NCI-H460 (cell line): ENCODE measurements at places on chromosomes 13 and 19. TPM values are rescaled to one million over a fixed set of nuclear protein-coding genes. Genes with fewer than 3 reads are reported as not detected.

- no peak for DNase-seq
Measured at GRCh38 chr19:5245631-5246553, 94.7 kb downstream of the PTPRS start.

DNA sequence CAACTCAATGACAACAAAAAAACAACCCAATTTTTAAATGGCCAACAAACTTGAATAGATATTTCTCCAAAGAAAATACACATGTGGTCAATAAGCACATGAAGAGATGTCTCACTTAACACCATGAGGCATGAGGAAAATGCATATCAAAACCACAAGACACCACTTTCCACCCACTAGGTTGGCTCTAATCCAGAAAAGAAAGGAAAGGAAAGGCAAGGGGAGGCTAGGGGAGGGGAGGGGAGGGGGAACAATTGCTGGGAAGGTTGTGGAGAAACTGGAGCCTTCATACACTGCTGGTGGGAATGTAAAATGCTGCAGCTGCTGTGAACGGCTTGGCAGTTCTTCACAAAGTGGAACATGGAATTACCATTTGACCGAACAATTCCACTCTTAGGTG, 854.3 kb downstream of the UQCRFS1 start:
- DNase-seq, result no peak

- DNase-seq, result no peak
Measured at GRCh38 chr13:65555962-65556361, 1674.2 kb downstream of the PCDH9 start.

DNA sequence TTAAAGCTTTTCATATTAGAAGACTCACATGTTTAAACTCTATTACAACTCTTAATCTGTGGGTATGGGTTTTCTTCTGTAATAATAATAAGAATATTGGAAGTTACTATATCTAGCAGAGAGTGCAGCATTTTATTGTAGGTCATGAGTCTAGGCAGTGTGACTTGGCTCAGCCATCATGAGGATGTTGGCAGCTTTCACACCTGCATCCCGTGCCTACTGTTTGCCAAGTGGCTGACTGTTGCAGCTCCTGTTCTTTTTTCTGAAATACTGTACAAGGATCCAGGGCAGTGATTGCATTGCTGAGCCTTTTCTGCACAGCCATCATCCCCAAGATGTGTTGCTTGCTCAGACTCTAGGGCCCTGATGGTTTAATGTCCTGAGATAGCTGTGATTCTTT, 47.4 kb downstream of the MTUS2 start:
- no peak for DNase-seq

DNA sequence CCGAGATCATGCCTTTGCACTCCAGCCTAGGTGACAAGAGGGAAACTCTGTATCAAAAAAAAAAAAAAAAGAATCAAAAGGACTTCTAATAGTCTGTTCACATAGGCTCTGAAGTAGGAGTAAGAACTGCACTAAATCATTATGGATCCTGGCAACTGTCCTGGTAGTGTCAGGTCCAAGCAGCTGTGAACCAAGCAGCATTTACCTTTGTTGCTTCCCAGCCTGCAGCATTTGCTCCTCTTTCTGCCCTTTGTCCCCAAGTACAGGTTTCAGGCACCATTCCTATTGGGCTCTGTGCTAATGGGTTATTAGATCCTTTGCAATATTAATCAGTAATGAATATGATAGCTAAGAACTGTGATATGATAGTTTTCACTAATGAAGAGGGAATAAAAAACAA, 77.4 kb upstream of the NBEA start:
- no peak for DNase-seq

DNA sequence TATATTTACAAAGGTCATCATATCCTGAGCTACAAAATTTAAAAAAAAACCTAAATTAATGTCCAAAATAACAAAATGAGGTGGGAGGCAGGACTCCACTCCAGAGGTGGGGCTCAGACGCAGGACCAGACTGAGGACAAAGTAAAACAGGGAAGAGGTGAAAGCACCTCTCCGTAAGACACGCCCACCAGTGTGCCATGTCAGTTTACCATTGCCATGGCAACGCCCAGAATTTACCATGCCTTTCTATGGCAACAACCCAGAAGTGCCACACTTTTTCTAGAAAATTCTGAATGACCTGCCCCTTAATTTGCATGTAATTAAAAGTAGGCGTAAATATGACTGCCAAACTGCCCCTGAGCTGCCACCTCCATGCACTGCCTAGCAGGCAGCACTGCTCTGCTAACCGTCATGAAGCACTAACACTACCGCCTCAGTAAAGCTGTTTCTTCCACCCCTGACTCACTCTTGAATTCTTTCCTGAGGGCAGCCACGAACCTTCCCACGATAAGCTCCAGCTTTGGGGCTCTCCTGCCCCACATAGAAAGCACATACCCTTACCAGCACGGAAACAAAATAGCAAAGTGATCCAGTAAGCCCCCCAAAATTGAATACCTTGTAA, 22.3 kb upstream of the PDCD5 start:
- no peak for DNase-seq

GRCh38 chr13:22357132-22357531, 686.3 kb downstream of the FGF9 start:
- DNase-seq, result no peak

DNA sequence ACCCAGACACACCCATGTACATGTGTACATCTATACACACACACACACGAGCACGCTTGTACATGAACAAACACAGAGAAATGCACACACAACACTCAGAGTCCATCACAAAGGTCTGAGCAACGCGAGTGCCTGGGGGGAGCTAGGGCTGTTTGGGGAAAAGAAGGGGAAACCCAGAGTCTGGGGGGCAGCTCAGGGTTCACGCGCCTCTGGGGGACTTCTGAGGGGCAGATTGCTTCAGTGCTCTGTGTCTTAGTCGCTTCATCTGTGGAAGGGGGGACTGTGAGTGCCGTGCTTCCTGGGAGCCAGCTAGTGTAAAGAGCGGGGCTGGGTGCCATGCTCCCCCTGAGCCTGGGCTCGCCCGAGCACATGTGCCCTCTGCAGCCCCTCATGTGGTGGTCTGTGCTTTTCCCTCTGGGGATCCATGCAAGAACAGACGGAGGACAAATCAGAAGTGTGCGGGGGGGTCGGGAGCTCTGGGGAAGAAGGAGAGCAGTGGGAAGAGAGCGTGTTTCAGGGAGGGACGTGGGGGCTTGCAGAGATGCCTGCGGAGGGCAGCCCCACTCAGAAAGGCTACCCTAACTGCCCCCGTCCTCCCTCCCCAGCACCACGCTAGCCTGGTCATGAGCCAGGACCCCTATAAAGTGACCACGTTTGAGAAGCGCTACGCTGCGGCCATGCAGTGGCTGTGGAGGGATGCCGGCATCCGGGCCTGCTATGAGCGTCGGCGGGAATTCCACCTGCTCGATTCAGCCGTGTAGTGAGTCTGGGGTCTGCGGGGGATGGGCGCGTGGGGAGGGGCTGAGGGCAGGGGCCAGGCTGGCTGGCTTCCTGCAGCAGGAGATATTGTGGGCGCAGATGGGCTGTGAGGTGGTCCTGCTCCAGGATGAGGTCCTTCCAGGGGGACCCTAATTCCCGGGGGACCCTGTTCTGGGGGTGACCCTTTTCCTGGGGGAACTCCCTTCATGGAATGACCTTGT, 14.0 kb downstream of the GNA15 start:
- DNase-seq, result no peak

- DNase-seq, result no peak
Measured at GRCh38 chr13:112326821-112327370, 49.3 kb upstream of the SPACA7 start.

DNA sequence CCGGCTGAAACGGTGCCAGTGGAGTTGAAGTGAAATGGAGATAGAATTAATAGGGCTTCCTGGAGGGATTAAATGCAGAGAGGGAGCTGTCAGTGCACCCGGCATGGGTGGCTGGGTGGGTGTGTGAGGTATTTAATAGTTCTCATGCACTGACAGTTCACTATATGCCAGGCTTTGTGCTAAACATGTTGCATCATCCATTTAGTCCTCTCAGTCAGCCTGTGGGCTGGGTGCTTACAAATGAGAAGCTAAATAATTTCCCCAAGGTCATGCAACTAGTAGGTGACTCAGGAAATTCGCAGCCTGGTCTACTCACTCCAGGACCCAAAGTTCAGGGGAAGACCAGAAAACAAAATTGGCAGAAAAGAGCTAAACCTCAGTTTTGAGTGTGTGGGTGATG, 63.5 kb upstream of the SPATA13 start:
- no peak for DNase-seq

GRCh38 chr13:49938314-49938713, 2.2 kb upstream of the SPRYD7 start:
- no peak for DNase-seq

GRCh38 chr13:83825676-83826075, 56.6 kb downstream of the SLITRK1 start:
- no peak for DNase-seq

DNA sequence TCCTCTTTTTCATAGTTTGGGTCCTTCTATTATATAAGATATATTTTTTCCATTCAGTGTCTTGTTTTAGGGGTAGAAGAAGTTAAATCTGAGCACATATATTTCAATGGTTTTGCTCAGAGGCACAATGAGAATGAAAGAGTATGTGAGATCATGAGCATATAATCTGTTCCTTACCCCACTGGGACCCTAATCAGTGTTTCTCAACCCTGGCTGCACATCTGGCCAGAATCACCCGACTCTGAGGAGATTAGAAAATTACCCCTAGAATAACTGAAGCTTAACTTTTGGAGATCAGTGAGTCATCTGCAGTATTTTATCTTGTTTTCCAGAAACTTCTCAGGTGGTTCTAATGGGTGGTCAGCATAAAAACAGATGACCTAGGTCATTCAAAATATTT, 782 bp downstream of the CYSLTR2 start:
- DNase-seq, result no peak

S1PR4 gene
- 0.07 and 0.75 TPM in 2 replicates for total RNA-seq

NDUFB7 gene
- 116 and 139 TPM in 2 replicates for total RNA-seq

ZFR2 gene
- not detected in 2 replicates for total RNA-seq

ZNF559 gene
- 18.6 and 23.7 TPM in 2 replicates for total RNA-seq

MEF2B gene
- total RNA-seq, result 0.32 and 0.59 TPM in 2 replicates

C19orf67 gene
- total RNA-seq, result not detected in 2 replicates

KIR2DL3 gene
- not detected in 2 replicates for total RNA-seq

FCAR gene
- total RNA-seq, result not detected in 2 replicates

FFAR3 gene
- not detected in 2 replicates for total RNA-seq

LRRC63 gene
- total RNA-seq, result 23.2 and 25.2 TPM in 2 replicates
